Esophagus squamous epithelium (tissue), 5 donors: ENCODE measurements at places on chromosomes 6 and 20.

DNA sequence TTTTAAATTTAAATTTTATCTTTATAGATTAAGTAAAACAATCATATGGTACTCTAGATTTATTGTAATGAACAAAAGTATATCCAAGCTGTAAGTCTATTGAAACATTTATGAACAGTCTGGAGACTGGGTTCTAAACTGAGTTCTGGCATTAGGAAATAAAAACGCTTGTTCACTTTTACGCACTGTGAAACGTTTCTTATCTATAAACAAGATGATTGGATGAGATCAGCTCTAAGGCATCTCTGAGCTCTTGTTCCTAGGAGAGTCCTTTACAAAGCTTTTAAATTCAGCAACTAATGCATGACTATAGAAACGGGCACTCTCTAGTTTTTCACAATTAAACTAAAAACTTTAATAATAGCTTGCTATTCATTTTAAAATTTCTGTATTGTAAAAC, 6.8 kb downstream of the HUS1B start:
- DNase-seq: no peak

- DNase-seq: no peak
Observed at GRCh38 chr6:136568129-136568528, 17.9 kb upstream of the MAP7 start.

DNA sequence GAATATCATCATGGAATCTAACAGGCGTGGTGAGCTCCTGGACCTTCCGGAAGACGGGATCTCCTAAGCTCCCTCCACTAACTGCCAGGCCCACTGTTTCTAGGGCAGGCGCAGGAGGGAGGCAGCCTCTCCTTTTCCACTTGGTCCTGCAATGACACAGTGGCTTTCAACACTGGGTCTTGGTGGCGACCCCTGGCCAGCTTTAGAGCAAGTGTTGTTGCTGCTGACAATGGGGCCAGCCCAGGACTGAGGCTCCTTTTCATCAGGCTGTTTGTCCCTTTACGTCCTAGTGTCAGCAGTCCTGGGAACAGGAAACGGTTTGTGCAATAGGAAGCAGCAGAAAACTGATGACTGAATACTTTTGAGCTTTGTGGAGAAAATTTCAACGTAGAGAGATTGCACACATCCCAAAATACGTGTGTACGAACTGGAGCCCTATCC, 9.7 kb upstream of the QKI start:
- no peak for DNase-seq

- no peak for DNase-seq
Observed at GRCh38 chr6:43627008-43627825, 1.8 kb downstream of the GTPBP2 start.

GRCh38 chr6:146770965-146771735, 172.4 kb downstream of the ADGB start:
- DNase-seq: no peak

GRCh38 chr20:23461180-23461579, 8.5 kb upstream of the CST11 start:
- DNase-seq: no peak
